Cardiac muscle cell (in vitro differentiated cells and primary cell): ENCODE measurements at places on chromosomes 5 and 9. TPM values are rescaled to one million over a fixed set of nuclear protein-coding genes. Genes with fewer than 3 reads are reported as not detected.

DNA sequence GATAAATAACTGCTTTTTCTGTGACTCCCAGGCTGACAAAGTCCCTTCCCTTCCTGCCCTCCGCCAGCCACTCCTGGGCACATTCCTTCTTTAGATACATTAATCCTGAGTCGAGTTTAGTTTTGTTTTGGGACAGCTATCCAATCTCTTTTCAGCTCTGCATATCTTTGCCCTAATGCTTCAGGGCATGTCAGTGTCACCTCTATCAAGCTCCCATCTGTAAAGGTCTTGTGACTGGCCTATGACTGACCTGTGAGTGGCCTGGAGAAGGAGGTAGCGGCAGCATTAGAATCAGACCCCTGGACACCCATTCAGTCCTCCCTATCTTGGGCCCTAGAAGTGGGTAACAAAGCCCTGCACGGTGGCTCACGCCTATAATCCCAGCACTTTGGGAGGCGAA lies 34.0 kb upstream of the KLF4 start:
- H3K4me1 ChIP-seq: no peaks in the 10 kb centered on the region
- H3K27me3 ChIP-seq: no peaks in the 10 kb centered on the region
- no peak overlapping the region for H3K4me3 ChIP-seq
- no peaks in the 10 kb centered on the region for H3K36me3 ChIP-seq
- DNase-seq: no peak

GRCh38 chr9:98236901-98237487 lies 18.5 kb downstream of the TBC1D2 start:
- no peak overlapping the region for H3K27ac ChIP-seq
- H3K4me3 ChIP-seq: no peak overlapping the region
- H3K36me3 ChIP-seq: no peaks in the 10 kb centered on the region
- DNase-seq: no peak

DNA sequence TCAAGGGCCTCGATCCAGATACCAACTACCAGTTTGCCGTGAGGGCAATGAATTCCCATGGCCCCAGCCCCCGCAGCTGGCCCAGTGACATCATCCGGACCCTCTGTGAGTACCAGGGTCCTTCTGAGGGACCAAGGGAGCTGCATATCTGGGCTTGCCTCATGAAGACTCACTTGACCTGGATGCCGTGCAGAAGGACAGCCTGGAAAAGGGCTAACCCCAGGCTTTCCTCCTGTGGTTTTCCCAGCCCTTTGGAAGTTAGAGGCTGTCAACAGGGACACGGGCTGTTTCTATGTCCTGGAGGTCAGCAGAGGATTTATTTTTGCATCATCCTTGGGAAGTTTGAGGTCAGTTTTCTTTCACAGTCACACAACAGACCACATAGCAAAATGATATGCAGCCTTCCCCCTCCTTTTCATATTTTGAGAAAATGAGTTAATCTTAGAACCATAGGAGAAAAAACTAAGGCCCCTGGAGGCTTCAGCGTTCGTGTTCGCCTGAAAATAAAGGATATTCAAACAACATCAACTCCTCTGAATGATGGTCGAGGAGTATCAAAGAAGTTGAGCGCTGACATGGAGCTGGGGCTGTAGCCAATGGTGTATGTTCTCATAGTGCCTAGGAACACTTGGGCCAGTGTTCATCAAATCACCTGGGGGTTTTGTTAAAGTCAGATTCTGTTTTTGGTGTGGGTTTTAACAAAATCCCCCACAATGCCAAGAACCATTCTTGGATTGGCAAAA lies 112.2 kb downstream of the EGFLAM start:
- H3K27ac ChIP-seq: no peak overlapping the region
- H3K36me3 ChIP-seq: no peaks in the 10 kb centered on the region
- peaks cover 4% of the 10 kb centered on the region for H3K4me1 ChIP-seq
- no peak overlapping the region for H3K4me3 ChIP-seq
- no peak for DNase-seq

GRCh38 chr5:170434966-170435605 lies 45.9 kb upstream of the KCNMB1 start:
- no peak overlapping the region for H3K27ac ChIP-seq
- H3K27me3 ChIP-seq: no peaks in the 10 kb centered on the region
- no peaks in the 10 kb centered on the region for H3K4me1 ChIP-seq
- H3K4me3 ChIP-seq: no peak overlapping the region
- peak; percentile 74 for DNase-seq
- H3K36me3 ChIP-seq: no peaks in the 10 kb centered on the region

- H3K27ac ChIP-seq: no peak overlapping the region
- no peak overlapping the region for H3K4me3 ChIP-seq
- H3K4me1 ChIP-seq: no peaks in the 10 kb centered on the region
- H3K36me3 ChIP-seq: no peaks in the 10 kb centered on the region
- peaks cover 37% of the 10 kb centered on the region for H3K27me3 ChIP-seq
These were observed 1188.9 kb upstream of the C9orf72 start for GRCh38 chr9:28762167-28762566.

DNA sequence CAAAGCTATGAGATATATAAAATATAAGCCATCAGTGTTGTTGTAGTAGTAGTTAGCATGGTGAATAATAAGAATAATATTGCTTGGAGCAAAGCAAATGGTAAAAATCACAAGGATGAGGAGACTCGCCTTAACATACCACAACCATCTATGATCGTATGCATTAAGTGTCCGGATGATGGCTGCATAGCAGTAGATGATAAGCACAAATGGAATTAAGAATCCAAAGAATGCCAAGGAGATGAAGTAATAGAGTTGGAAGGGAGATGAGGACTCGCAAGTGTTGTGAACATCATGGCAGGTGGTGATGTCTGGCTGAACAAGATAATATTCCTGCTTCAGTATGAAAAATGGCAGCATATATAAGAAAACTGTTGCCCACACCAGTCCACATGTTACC lies 5.5 kb downstream of the F2RL2 start:
- no peaks in the 10 kb centered on the region for H3K27me3 ChIP-seq
- no peak overlapping the region for H3K4me3 ChIP-seq
- no peak overlapping the region for H3K27ac ChIP-seq
- no peaks in the 10 kb centered on the region for H3K4me1 ChIP-seq
- DNase-seq: no peak

DNA sequence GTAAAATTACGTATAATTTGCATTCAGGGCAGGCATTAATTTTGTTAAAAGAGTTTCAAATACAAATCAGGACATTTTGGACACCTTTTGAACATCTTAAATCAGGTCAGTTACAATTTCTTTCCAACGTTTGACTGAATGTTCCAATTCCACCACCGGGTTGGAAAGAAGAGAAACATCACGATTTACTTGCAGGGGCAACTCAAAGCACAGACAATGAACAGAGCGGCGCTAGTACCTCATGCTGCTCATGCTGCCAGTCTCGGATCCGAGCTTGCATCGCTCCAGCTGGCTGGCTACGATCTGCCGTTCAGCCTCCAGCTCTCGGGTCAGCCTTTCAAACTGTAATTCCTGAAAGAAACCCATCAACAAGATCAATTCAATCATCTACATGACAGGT lies 339.5 kb downstream of the CTNND2 start:
- H3K27ac ChIP-seq: no peak overlapping the region
- H3K4me1 ChIP-seq: no peaks in the 10 kb centered on the region
- no peaks in the 10 kb centered on the region for H3K27me3 ChIP-seq
- H3K36me3 ChIP-seq: no peaks in the 10 kb centered on the region
- no peak overlapping the region for H3K4me3 ChIP-seq

DNA sequence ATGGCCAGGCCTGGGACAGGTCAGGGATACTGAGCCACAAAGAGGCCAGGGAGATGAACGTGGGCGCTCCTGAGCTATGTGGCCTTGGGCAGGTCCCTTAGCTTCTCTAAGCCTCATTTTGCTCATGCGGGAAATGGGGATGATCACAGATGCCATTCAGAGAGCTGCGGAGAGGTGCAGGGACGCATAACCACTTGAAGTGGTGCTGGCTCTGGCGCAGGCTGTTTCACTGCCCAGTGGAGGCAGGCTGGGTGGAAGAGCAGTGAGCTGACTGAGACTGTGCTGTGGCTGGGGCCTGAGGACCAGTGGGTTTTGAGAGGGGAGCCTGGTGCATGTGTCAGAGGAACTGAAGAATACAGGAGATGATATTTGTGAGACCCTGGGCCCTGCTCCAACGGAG lies 18.4 kb downstream of the CXXC5 start:
- H3K4me1 ChIP-seq: peaks cover 44% of the 10 kb centered on the region
- no peaks in the 10 kb centered on the region for H3K27me3 ChIP-seq
- no peak overlapping the region for H3K4me3 ChIP-seq
- H3K27ac ChIP-seq: peak overlapping the region; percentile 45
- no peak for DNase-seq

GRCh38 chr9:3793971-3794383 lies 268.2 kb upstream of the RFX3 start:
- peak; percentile 7 for DNase-seq
- no peak overlapping the region for H3K4me3 ChIP-seq
- H3K4me1 ChIP-seq: no peaks in the 10 kb centered on the region

- no peak overlapping the region for H3K4me3 ChIP-seq
- no peaks in the 10 kb centered on the region for H3K27me3 ChIP-seq
- H3K4me1 ChIP-seq: no peaks in the 10 kb centered on the region
- no peaks in the 10 kb centered on the region for H3K36me3 ChIP-seq
These were observed 50.8 kb downstream of the ITGA1 start for GRCh38 chr5:52838326-52839015.

GRCh38 chr9:133334161-133334560 lies 1.8 kb downstream of the SURF6 start:
- H3K4me1 ChIP-seq: peaks cover 5% of the 10 kb centered on the region
- DNase-seq: no peak
- H3K27ac ChIP-seq: no peak overlapping the region
- no peaks in the 10 kb centered on the region for H3K27me3 ChIP-seq

DNA sequence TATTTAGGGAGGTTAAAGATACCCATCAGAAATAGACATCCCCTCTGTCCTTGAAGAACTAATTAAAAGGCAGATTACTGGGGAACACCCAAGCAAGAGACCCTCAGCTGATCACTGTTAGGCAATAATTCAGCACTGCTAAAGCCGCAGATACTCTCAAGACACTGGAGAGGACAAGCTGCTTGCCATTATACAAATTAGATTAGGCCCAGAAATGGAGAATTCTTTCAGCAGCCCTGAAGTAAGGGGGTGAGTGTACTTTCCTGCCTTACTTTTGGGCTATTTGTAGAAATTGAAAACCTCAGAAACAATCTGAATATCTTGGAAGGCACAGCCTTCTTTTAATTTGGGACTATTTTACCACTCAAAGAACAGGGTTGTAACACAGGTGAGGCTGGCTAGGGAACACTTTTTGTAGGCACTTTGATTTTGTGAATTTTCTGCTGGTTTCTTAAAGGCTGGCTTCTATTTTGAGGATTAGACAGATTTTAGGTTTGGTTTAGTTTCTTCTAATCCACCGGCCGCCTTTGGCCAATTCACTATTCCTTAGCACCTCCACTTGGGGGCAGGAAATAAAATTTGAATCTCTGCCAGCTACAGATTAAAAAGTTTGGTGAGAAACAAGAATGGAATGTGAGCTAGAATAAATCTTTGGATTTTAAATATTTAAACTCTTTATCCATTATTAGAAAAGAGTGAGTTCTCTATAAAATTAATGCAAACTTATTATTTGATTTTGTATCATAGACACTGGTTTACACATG lies 106.0 kb downstream of the SMARCA2 start:
- DNase-seq: peak; percentile 71
- H3K36me3 ChIP-seq: no peaks in the 10 kb centered on the region
- H3K4me1 ChIP-seq: no peaks in the 10 kb centered on the region
- H3K27me3 ChIP-seq: no peaks in the 10 kb centered on the region
- H3K27ac ChIP-seq: no peak overlapping the region

DNA sequence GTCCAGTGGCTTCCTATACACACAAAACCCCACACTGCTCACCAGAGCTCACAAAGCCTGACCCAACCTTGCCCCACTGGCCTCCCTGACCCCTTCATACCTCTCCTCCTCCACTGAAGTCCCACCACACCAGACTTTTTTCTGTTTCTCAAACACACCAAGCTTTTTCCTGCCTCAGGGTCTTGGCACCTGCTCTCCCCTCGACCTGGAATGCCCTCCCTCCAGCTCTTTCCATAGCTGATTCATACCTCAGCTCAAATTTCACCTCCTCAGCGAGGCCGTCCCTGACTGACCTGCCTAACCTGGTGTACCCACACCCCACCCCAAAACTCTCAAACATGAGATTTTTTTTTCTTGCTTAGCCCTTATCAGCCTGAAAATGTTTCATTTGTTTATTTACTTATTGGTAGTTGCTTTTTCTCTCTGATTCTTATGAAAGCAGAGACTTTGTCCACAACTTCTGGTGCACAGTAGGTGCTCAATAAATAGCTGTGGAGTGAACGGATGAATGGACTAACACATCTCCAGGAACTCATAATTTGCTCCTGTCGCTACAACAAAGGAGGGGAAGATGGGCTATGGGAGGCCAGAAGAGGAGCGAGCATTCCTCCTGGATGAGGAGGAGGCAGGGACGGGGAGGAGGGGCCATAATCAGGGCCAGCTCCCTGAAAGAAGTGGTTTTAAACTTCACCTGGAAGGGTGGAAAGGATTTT lies 84.3 kb downstream of the SH3TC2 start:
- peaks cover 13% of the 10 kb centered on the region for H3K4me1 ChIP-seq
- H3K27ac ChIP-seq: no peak overlapping the region

GRCh38 chr9:29100762-29101161 lies 1527.5 kb upstream of the C9orf72 start:
- no peak for DNase-seq
- H3K36me3 ChIP-seq: no peaks in the 10 kb centered on the region
- no peaks in the 10 kb centered on the region for H3K27me3 ChIP-seq
- no peak overlapping the region for H3K27ac ChIP-seq
- H3K4me3 ChIP-seq: no peak overlapping the region
- H3K4me1 ChIP-seq: no peaks in the 10 kb centered on the region

DNA sequence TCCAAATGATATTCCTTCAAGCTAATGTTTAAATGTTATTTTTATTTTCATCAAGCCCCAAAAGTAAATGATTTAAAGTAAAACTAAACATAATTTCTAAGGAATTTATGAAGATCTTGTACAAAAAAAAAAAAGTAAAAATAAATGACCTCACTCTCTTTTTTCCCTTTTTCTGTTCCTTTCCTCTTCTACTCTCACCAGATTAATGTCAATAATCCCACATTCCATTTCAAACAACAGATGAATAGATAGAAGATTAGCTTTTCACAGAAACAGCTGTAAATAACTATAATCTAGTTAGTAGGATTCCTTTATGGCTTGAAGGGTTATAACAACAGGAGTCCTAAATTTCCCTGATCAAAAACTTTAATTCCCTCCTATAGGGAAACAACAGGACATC lies 88.1 kb downstream of the EFNA5 start:
- no peaks in the 10 kb centered on the region for H3K36me3 ChIP-seq
- no peak for DNase-seq
- no peaks in the 10 kb centered on the region for H3K27me3 ChIP-seq
- H3K27ac ChIP-seq: no peak overlapping the region
- H3K4me3 ChIP-seq: no peak overlapping the region

GRCh38 chr5:141149812-141150211 lies at the start of gene PCDHB6:
Gene PCDHB6, plus strand, starts transcription at chr5:141150057. Its CDS starts 201 bp downstream, at chr5:141150258.
- H3K4me3 ChIP-seq: no peak within 1 kb of the TSS
- H3K36me3 ChIP-seq: no peaks in the 10 kb centered on the region
- DNase-seq: no peak
- H3K4me1 ChIP-seq: no peaks in the 10 kb centered on the region
- H3K27me3 ChIP-seq: no peaks in the 10 kb centered on the region

GRCh38 chr9:126664900-126665643 lies 51.3 kb downstream of the LMX1B start:
- peaks cover 46% of the 10 kb centered on the region for H3K27me3 ChIP-seq
- DNase-seq: no peak
- H3K27ac ChIP-seq: no peak overlapping the region
- H3K36me3 ChIP-seq: no peaks in the 10 kb centered on the region
- H3K4me1 ChIP-seq: peaks cover 6% of the 10 kb centered on the region

EDIL3 gene
- total RNA-seq: 5.1 and 7.7 TPM in 2 replicates

PCDHB7 gene
- total RNA-seq: 1.1 and 2.3 TPM in 2 replicates

PAEP gene
- not detected in 2 replicates for total RNA-seq

OCLN gene
- 4.1 and 5.6 TPM in 2 replicates for total RNA-seq

SUSD3 gene
- total RNA-seq: not detected in 2 replicates

CARD6 gene
- total RNA-seq: 0.11 and 0.12 TPM in 2 replicates

GGTA1 gene
- not detected in 2 replicates for total RNA-seq

IFNA13 gene
- not detected in 2 replicates for total RNA-seq

RANBP17 gene
- total RNA-seq: 16.8 and 20.0 TPM in 2 replicates

IL33 gene
- not detected in 2 replicates for total RNA-seq
